ENCODE measurements at places on chromosomes 1 and 21.
A peak's percentile ranks its signal among the peaks of the same experiment; 100 is the strongest.

DNA sequence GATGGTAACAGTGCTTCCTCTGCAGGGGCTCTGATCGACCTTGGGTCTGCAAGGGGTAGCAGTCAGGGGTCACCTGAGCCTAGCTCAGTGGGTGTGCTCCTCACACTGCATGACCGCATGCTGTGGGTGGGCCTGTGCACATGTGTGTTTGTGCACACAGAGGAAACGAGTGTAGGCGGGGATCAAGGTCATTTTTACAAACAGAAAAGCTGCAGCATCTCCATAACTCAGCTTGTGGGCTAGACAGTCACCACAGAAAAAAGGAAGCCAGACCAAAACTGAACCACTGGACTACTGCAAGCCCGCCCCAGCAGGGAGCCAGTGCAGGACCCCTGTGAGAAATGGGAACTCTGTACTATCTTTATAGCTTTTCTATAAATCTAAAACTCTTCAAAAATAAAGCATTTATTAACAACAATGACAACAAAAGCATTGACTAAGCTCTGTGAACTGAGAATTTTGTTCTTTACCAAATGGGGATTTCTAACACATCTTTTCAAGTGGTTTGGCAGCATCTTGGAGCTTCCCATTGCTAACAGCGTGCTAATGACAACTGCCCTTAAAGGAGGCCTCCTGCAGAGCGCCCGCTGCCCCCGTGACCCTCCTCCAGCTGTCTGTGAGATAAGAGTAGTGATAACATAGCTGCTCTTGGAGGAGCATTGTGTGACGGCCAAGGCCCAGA lies 19.9 kb upstream of the NEK2 start:
- no peak for DNase-seq

DNA sequence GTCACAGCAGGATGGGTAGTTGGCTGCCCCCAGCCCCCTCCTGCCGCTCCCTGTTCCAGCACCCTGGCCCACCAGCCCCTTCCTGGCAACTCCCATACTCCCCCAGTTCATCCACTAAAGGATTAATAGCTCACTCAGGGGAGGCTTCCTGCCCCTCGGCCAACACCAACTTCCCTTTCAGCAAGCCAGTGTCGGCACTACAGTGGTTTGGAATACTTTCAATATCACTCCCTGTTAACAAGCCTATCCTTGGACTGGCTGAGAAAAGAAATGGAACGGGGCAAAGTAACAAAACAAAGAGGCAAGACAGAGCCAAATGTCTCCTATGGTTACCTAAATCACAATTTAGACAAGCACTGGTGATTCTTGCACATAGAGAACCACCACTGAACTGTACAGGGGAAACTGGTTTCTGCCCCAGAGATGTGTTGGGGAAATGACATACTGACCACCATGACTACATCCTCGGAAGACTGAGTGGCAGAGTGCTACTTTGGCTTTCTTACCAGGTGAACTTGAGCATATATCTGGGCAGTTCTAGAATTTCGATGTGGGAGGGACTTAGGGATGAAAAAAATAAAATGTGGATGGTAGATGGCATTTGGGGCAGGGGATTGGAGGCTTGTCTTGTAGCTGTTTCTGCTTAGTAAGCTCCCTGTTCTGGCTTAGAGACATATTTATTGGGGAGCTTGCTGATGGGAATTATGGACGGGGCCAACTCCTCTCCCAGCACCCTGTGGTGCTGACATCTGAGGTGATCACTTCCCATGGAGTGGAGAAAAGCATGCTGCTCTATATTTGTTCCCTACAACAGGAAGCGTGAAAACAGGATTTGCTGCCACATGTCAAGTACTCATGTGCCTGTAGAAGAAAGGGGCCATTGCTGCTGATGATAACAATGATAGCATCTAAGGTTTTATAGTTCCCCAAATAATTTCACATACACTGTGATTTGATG lies 7.1 kb upstream of the CAPN2 start:
- DNase-seq, result no peak

GRCh38 chr1:153231785-153232184 lies 14.4 kb downstream of the PRR9 start:
- no peak for DNase-seq

- peak; percentile 86 for DNase-seq
Observed at GRCh38 chr1:227734856-227735538, at the start of the genes JMJD4 and SNAP47. Gene JMJD4, minus strand, starts transcription at chr1:227735302. Its CDS starts 29 bp downstream, at chr1:227735273. Gene SNAP47, plus strand, starts transcription at chr1:227735435. Its CDS starts 12,302 bp downstream, at chr1:227747737.

DNA sequence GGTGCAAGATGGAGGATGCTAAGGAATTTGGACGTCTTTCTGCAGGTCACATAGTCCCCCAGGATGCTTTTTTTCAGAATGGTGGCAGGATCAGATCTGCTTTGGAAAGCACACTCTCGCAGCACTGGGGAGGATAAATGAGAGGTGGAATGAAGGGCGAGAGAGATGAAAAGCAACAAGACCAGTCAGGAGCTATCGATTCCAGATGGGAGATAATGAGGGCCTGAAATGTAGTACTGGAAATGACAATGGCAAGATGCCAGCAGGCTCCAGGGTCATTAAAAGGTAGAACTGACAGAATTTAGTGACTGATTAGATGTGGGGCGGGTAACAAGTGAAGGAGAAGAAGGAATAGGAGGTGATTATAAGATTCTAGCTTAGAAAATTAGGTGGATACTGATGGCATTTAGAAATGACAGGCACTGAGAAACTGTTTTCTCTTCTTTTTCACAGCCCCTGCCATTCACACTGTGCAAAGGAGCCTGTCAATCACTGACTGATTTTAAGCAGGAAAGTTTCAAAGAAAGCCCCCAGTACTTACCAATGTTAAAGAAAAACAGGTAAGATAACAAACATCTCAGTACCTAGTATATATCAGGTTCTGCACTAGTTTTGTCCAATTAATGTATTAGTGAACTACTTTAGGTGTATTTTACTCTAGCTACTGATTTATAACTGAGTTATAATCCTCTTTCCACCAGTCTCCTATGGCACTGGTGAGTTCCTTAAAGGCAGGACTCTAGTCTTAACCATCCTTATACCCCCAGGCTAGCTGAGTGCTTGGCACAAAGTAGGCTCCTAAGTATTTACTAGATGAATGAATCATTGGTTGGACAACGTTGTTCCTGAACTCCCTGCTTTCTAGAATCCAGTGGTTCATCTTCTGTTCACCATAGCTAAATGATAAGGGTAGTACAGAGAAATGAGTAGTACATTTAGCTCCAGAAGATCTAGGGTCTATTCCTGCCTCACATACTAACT lies 9.2 kb downstream of the PIGM start:
- DNase-seq, result no peak

DNA sequence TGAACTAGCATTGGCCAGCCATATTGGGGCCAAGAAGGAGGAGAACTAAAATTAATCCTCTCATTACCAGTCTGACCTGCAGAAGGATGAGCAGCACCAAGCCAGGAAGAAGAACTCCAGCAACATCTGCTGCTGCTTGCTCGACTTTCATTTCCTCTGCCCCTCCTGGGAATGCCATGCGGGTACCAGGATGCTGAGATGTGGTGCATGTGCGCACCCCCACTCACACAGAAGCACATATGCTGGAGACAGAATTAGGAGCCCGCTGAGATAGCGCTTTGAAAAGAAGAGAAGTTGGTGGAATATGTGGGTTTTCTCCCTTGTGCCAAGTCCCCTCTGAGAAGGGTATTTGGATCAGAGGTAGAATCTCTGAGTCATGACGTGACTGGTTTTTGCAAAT lies 70.4 kb downstream of the PLXNA2 start:
- DNase-seq, result no peak

DNA sequence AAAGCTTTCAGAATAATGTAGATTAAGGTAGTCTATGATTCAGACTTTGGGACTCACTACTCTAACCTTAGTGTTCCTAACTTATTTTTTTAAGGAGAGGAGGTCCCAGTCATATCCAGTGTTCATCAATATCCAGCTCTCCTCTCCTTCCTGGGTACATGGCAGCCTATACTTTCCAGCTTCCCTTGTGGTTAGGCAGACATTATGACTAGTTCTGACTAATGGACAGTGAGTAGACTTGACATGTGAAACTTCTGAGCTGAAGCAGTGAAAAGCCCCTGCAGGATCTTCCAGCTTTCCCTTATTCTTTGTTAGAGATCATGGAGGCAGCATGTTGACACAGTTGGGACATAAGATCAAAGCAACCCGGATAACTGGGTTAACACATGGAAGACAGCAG lies 144.2 kb downstream of the PTPRU start:
- no peak for DNase-seq

- no peak for DNase-seq
Observed at GRCh38 chr1:226643611-226644540, 95.2 kb downstream of the ITPKB start.

GRCh38 chr1:51924455-51924854 lies 45.9 kb upstream of the NRDC start:
- no peak for DNase-seq

DNA sequence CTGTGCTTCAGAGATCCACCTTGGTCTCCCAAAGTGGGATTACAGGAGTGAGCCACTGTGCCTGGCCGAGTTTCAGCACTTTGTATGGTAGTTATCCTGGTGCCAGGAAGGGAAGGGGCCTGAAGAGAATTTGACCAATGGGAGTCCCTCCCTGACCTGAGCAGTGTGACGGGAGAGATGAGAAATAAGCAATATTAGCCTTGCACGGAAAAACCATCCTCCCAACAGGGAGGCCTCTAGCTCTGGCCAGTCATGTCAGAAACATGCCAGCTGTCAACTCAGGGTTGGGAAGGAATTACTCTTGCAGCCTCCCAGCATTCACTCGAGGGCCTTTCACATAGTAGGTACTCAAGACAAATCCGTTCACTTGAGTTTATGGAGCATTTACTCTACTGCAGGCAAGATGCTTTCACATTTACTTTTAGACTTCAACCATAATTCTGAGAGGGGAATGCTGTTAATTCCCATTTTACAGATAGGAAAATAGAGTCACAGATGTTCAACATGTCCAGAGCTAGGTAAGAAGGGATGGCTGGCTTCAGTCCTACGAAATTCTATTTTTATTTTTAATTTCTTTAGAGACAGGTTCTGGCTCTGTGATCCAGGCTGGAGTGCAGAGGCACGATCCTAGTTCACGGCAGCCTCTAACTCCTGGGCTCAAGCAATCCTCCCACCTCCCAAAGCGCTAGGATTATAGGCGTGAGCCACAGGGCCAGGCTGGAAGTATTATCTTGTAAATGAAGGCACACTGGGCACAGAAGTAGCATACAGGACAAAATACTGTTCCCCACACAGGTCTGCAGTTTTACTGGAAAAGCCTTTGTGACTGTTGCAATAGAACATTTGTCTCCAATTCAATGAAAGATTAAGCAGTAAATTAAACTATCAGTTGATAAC lies 3.2 kb upstream of the ATP13A2 start:
- no peak for DNase-seq

DNA sequence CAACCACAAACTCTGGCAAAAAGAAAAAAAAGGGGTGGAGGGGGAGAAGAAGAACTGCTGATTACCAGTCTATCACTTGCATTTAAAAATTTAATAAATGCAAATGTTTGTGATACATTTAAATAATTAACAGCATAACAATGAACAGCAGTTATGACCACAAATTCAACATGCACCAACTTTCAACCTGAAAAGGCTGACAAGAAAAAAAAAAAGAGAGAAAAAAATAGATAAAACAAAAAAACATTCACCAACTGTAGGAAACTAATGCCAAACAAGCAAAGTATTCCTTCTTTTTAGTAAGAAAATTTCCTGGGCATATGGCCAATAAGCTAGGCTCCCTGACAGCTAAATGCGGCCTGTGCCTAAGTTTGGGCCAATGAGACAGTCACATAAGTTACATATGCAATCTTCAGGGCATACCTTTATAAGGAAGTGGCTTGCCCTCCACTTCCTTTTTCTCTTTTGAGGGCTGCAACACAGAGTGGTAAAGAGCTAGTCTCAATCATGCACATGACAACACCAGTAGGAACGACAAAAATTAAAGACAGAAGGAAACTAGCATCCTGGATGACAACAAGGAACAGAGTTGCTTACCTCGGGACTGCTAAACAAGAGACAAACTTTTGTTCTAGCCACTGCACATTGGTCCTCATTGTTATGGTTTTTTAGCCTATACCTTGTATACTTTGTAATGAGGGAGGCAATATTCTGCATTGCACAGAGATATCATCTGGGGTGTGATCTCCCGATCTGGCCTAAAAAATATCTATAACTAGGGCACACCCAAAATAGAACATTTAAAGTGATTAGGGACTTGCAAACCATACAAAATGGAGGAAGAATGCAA lies 24.2 kb upstream of the PHTF1 start:
- no peak for DNase-seq

DNA sequence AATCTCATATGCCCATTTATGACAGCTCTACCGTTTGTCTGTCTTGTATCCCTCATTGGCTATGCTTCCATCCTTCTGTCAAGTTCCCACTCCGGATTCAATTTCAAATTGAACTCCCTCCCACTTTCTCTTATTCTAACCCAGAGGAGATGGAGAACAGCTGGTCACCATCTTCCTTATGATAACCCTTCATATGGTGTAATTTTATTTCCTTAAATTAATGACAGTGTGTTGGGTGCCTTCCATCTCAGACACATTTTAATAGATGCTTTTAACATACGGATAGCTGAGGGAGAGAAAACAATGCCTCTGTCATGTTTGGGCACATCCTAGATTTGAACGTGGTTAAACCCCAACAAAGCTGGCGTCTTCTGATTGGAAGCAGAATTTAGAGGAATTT lies 103.0 kb upstream of the PLXNA2 start:
- DNase-seq, result peak; percentile 97

GRCh38 chr1:200850554-200850953 lies 22.2 kb upstream of the GPR25 start:
- no peak for DNase-seq

DNA sequence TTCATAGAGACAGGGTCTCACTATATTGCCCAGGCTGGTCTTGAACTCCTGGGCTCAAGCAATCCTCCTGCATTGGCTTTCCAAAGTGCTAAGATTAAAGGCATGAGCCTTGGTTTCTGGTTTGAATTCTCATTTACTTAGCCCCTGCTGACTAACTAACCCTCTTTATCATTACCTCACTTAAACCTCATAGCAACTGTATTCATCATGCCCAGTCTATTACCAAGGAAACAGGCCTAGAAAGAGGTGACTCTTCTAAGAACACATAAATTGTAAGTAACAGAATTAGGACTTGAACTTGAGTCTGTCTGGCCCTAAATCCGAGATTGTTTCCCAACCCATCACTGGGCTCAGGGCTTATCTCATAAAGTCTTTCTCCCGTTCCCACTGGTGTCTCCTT lies 44.2 kb downstream of the TMEM53 start:
- no peak for DNase-seq

DNA sequence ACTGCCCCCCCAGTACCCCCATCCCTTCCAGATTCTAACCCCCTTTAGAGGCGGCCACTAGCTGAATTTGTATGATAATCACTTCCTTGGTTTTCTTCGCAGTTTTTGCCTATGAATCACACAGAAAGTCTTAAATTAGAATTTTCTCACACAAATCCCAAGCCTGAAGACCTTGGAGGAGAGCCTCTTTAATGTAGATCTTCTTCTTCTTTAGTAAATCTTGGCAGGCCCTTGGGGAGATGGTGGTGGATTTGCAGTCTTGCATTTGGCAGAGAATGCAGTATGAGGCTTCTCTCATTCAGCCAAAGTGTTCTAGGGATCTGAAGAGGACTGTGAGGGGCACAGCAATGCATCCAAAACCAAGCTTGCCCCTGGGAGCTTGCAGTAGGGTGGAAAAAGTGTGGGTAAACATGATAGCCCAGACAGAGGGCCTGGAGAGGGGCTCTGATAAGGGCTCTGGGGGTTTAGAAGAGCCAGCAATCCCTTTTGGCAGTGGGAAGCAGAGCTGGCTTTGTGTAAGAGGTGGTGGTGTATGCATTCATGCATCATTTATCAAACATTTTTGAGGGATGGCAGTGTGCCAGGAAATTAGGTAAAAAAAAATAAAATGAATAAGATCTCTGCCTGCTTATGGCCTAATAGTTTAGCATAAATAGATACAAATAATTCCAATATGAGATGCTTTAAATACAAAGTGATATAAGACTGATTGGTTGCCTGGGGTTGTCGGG lies 7.7 kb upstream of the CDC42 start:
- DNase-seq, result no peak

Data from NCI-H1694 treated with DMSO at 0.1 percent for 48 hours (cell line).